ENCODE measurements at places on chromosomes 2 and 18. TPM values are rescaled to one million over a fixed set of nuclear protein-coding genes. Genes with fewer than 3 reads are reported as not detected.

The RAB6C gene
- polyA plus RNA-seq: 0.52 TPM

The MLPH gene
- 5.1 TPM for polyA plus RNA-seq

The ASB18 gene
- 0.13 TPM for polyA plus RNA-seq

The PTPN18 gene
- 42.6 TPM for polyA plus RNA-seq

The GPBAR1 gene
- polyA plus RNA-seq: 1.8 TPM

The SNTG2 gene
- 4.1 TPM for polyA plus RNA-seq

The TYMS gene
- 133 TPM for polyA plus RNA-seq

The ELOA2 gene
- polyA plus RNA-seq: not detected

The NTSR2 gene
- polyA plus RNA-seq: not detected

The EFHD1 gene
- 77.2 TPM for polyA plus RNA-seq

The CXCR2 gene
- polyA plus RNA-seq: 0.36 TPM

The APLF gene
- 3.8 TPM for polyA plus RNA-seq

The POTEI gene
- 0.50 TPM for polyA plus RNA-seq

The TRIM54 gene
- polyA plus RNA-seq: 8.2 TPM

The KCNF1 gene
- 1.3 TPM for polyA plus RNA-seq

The LAMA3 gene
- 2.2 TPM for polyA plus RNA-seq

Data from renal pelvis (tissue), 12 donors.